A172 (cell line): ENCODE measurements at places on chromosomes 4 and X. TPM values are rescaled to one million over a fixed set of nuclear protein-coding genes. Genes with fewer than 3 reads are reported as not detected.

DNA sequence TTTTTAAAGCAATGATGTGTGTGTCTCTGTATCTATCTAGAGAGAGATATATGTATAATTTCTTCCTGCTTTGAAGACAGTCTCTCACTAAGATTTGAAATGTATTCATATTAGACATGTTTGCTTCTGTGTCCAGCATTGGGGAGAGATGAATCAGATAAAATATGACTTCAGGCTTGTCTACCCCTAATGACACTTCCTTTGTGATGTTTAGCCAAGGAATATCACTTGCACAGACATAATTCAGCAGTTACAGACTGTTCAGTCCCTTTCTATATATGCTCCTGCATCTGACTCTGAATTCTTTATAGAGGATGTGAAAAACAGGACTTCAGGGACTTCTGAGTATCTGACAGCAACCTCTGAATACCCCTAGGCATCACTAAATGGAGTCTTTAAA, 158.4 kb downstream of the DCLK2 start:
- peak; percentile 81 for DNase-seq

The GPRASP1 gene
- total RNA-seq, result 0.26 and 0.29 TPM in 2 replicates

The TIGD2 gene
- 10.2 and 16.6 TPM in 2 replicates for total RNA-seq

DNA sequence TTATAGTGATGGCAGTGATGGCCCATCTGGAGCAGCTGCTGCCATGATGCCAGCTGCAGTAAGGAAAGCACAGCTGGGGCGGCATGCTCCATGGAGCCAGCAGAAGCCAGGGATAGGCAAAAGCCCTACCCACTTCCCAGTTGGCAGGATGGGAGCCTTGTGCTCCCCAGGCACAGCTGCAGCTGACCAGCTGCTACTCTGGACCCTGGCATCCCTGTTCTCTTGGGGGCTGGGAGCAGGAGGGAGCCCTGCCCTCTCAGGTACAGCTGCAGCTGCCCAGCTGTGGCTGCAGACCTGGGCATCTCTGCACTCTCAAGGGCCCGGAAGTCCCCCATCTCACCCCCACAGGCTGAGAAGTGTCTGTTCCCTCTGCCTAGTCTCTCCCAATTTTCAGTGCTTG, 531.9 kb downstream of the PCDH18 start:
- DNase-seq, result no peak

The RNF150 gene
- 4.9 and 6.4 TPM in 2 replicates for total RNA-seq

The ENPP6 gene
- total RNA-seq, result not detected in 2 replicates

DNA sequence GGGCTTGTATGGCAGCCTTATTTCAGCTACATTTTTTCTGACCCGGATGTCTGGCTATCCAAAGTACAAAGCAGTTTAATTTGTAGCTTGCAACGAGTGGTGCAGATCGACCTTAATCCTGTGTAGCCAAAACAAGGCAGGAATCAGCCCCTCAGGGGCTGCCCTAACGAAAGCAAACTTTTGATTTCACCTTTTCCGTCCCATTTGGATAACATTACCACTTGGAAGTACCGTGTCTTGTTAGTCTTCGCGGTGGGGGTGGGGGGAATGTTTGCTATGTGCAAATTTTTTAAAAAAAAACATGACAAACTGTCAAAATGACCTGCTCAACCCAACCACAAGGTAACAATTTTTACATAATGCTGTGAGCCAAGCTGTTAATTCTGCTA, 766 bp upstream of the DNAJB14 start:
- no peak for DNase-seq

The NEIL3 gene
- 17.5 and 21.8 TPM in 2 replicates for total RNA-seq

DNA sequence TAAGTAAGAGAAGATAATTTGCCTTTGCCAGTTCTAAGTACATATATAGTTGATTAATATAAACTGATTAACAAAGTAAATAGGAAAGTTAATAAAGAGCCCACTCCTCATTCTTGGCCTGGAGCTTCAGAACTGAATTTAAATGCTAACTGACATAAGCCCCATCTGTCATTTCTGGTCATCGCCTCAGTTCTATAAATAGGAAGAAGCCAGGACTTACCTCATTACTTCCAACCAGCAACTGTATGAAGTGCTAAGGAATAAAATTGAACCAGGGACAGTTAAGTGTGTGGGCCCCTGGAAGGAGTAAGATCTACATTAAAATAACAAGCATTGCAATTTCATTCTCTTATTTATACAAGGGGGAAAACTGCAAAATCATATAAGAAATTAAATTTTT, 52.0 kb upstream of the PDLIM5 start:
- no peak for DNase-seq

- no peak for DNase-seq
These were observed 203.6 kb downstream of the ARHGEF9 start for GRCh38 chrX:63581398-63581797.

DNA sequence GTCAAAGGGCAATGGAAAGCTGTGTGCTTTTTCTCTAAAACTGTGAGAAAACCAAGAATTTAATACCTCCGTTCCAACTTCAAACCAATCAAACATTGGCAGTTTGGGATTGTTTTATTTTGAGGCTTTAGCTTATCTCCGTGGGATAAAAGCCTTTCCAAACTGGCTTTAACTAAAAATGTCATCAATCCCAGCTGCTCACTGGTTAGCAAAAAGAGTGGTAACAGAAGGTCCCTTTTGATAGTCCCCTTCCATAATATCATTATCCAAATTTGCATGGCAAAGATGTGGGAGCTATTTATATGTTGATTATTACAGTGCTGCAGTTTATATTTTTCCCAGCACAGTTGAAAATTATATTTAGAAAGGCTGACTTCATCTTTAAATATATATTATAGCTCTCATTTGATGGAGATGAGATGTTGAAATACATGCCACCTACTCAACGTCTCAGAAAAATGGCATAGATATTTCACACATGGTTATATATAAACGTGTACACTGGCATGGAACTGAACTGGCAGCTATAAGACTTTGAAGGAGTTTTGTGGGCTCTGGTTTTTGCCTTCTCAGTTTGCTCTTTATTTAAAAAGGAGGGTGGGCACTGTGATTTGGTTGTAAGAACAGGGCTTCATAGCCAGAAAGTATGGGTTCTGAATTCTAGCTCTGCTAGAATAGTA, 707.1 kb upstream of the SLIT2 start:
- DNase-seq, result no peak

- DNase-seq, result no peak
These were observed 11.8 kb downstream of the CTSO start for GRCh38 chr4:155941820-155942219.

GRCh38 chr4:29081234-29081955, 1638.8 kb upstream of the PCDH7 start:
- DNase-seq, result peak; percentile 5

DNA sequence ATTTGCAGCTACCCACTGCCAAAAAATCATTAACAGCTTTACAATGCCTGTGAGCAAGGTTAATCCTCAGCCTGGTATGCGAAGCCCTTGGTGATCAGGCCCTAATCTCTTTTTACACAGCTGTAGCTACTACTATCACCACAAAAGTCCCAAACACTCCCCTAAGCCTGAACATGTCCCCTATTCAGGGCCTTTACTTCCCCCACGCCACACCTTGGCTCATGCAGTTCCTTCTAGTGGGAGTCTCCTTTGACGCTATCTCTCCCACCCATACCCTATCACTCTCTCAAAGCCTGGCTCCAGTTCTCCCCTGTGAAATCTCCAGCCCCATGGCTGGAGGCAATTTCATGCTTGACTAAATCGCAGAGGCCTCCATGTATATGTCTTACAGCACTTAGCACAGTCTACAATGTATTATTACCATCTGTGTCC, 90.6 kb upstream of the CBR4 start:
- DNase-seq, result no peak

GRCh38 chrX:112688242-112688641, 8.5 kb upstream of the LHFPL1 start:
- DNase-seq, result no peak

DNA sequence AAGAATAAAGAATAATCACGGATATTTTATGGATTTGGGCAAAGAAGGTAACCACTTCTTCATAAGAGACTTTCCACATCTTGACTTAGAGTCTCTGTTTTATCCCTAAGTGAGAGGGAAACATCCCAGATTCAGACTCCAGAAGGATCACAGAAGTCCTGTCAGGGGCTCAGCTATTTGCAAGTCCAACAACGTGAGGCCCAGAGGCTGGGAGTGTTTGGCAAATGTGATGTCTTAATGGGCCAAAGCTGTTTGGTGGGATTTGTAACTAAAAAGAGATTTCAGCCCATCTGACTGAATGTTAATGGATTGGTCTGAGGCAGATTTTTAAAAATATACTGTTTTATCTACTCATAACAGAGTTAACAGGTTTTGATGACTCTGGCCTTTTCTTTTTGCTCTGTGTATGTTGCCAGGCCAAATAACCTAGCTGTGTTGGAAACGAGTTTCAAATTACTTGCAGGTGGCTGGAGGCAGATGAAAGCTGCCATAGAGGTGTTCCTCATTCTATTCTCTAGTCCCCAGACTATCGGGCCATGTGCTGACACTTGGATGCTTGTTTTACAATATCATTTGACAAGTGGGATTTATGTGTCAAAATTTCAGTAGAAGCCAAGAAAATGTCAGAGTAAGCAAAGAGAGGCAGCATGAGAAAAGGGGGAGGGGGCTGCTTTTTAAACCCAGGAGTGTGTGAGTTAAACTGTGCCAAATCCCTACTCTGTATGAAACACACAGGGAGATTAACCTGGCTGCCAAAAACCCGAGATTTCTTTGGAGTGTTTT, 330.9 kb downstream of the DCHS2 start:
- no peak for DNase-seq
